Activated CD4-positive, alpha-beta T cell treated with anti-CD3 and anti-CD28 coated beads for 4 hours (primary cell): ENCODE measurements at places on chromosomes 6 and 20.

- DNase-seq: no peak
Measured at GRCh38 chr6:12974551-12974950, 258.0 kb downstream of the PHACTR1 start.

DNA sequence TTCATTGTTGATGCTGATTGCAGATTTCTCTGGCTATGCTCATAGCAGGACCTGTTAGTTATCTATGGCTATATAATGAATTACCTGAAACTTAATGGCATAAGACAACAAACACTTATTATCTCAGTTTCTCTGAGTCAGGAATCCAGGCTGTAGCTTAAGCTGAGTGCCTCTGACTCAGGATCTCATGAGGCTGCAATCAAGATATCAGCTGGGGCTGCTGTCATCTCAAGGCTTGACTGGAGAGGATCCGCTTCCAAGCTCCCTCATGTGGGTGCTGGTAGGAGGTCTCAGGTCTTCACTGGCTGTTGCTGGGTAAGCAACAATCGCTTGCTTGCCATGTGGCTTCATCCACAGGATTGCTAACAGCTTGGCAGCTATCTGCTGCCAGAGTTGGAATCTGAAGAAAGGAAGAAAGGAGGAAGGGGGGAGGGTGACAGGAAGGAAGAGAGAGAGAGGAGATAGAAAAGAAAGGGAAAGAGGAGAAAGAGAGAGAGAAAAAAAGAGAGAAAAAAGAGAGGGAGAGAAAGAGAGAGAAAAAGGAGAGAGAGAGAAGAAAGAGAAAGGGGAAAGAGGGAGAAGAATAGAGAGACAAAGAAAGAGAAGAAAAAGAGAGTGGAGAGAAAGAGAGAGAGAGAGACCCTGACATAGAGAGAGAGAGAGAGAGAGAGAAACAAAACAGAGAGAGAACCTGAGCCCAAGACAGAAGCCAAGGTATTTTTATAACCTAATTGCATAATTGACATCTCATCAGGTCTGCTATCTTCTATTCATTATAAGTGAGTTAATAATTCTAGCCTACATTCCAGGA lies 579.0 kb upstream of the BTBD3 start:
- no peak for DNase-seq

GRCh38 chr6:46688117-46688965 lies 656 bp downstream of the TDRD6 start:
- DNase-seq: no peak

DNA sequence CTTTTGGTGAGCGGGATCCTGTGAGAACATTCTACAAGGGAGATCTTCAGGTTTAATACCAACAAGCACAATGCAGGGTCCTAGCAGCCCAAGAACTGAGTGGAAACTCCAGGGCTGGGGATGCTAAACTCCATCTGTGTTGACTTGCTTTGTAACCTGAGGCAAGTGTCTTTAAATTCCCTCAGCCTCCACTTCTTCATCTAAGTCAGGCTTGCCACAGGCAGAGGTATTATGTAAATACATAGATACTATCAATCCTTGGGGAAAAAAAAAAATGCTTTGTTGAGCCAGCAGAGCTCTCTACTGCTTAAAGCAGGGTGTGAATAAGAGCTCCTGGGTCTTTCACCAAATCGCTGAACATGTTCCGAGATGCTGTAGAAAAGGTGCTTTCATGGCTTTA lies 114.2 kb upstream of the PHACTR1 start:
- DNase-seq: no peak

GRCh38 chr20:47581090-47581489 lies 79.4 kb downstream of the NCOA3 start:
- no peak for DNase-seq

DNA sequence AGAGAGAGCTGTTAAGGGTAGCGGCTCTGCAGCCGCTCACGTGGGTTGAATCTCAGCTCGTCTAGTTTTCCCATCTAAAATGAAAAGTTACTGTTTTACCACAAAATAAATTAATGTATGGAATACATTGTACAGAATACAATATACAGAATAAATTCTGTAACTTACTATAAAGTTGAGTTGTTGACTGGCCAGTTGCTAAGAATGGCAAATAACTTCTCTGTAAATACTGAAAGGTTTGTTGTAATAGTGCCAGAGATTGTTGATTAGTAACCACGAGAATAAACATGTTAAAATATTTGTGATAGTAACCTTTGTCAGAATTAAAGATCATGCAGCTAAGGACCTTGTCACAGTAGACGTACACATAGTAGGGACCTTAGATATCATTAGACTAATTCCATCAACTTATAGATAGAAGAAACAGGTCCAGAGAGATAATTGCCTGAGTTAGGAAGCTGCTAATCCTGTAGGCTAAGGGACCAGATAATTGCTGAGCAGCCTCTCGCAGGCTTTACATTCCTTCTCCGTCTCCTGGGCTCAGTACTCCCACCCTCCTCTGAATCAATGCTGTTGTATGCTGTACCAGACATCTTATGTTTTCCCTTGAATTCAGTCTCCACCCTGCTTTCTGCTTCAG lies 544 bp upstream of the NRM start:
- DNase-seq: no peak

- no peak for DNase-seq
Measured at GRCh38 chr20:24039196-24039595, 50.6 kb upstream of the GGTLC1 start.

DNA sequence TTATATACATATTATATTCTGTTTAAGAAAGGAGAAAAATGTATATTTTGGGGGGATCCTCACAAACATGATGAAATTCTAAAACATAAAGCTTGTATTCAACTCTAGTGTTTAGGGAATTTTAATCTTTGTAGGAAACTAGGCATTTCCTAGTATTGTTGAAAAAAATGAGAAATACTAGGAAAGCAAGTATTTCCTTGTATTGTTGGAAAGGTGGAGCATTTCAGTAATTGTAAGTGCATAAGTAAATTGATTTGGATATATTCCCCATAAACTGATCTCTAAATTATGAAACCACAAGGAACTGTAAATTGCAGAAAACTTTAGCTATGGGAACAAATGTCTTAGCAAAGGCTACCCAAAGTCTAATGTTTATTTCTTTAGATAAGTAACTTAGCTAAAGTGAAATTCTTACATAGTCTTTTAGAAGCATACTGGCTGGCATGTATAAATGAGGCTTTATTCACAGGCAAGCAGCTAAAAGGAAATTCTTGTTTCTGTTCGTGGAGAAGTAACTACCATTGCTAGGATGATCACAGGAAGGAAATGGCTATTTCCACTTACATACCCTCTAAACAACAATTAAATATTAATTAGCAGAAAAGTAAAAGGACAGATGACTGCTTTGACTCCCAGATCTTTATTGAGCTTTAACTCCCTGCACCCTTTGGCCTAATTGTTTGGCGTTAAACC lies 19.9 kb upstream of the NRN1 start:
- DNase-seq: no peak

- no peak for DNase-seq
Measured at GRCh38 chr20:49297605-49298530, 20.0 kb upstream of the ZNFX1 start.

DNA sequence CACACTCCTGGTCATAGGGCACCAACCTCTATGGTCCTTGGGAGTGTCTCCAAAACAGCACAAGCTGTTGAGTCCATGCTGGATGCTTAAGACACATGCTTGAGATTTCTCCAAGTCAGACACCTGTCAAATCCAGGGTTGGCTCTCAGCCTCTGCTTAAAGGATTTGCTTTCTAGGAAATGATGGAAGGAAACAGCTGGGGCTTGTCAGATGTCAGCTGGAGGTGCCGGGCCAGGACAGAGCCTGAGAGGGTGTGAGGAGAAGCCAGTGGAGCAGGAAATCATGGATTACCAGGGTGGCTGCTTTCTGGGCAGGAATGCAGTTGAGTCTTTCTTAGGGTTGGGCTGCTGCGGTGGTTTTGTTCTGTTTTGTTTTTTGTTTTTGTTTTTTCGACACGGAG lies 83.0 kb upstream of the FAM184A start:
- DNase-seq: no peak

DNA sequence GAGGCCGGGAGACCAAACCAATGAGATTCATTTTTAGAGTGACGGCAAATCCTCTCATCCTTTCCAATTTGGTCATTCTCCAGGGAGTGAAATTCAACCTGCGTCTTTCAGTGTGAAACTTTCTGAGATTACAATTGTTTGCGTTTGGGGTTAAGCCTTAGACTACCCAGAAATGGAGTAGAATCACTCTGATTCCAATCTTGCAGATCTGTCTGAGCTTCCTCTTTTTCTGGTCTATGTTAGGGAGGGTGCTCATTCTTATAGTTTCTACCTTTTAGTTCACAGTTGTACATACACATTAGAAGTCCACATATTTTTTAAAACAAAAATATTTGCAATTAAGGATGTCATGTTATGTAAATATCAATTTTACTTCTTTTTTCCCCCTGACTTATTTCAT lies 183.0 kb upstream of the PHACTR1 start:
- DNase-seq: no peak

DNA sequence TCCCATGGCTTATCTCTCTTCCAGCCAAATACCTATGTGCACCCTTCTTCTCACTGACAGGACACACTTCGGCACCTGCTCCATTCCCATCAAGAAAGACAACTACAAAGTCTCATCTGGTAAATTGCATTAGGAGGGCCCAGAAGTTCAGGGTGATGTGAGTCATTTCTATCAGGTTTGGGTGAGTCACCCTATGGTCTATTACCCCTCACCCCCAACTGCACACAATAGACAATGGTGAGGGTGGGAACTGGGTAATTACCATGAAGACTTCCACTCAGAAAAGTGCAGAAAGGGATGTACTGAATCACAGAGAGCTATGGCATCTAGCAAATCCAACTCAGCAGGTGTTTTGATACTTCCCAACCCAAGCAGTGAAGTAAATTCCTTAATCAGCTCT lies 54.8 kb downstream of the OPN5 start:
- no peak for DNase-seq

DNA sequence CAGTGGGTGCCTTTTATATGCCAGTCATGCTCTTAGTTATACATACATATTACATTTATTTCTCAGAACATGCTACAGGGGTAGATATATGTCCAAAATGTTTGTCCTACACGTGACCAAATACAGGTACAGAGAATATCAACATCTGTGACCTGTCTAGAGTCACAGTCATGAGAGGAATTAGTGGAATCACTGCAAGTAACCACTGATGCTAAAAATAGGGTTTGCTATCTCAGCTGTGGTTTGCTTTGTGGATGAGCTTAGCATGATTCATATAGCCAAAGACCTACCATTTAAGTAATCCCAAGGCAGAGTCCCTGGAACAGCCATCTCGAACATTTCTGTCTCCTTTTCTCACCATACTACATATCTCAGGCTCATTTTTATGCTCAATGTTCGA lies 32.3 kb downstream of the GSTA3 start:
- DNase-seq: no peak

DNA sequence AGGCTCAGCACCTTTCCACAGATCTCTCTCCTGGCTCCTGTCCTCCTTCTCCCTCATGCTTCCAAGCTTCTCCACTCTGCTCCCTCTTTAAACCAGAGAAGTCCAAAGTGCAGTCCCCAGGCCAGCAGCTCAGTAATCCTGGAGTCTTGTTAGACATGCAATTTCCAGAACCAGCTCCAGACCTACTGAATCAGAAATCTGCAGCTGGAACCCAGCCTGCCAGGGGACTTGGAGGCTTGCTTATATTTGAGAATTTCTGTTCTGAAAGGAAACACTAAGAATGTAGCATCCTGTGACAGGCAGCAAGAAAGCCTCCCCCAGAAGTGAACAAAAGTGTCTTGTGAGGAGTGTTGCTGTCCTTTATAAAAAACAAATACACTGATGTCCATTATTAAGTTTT lies 438.1 kb downstream of the BCKDHB start:
- no peak for DNase-seq

DNA sequence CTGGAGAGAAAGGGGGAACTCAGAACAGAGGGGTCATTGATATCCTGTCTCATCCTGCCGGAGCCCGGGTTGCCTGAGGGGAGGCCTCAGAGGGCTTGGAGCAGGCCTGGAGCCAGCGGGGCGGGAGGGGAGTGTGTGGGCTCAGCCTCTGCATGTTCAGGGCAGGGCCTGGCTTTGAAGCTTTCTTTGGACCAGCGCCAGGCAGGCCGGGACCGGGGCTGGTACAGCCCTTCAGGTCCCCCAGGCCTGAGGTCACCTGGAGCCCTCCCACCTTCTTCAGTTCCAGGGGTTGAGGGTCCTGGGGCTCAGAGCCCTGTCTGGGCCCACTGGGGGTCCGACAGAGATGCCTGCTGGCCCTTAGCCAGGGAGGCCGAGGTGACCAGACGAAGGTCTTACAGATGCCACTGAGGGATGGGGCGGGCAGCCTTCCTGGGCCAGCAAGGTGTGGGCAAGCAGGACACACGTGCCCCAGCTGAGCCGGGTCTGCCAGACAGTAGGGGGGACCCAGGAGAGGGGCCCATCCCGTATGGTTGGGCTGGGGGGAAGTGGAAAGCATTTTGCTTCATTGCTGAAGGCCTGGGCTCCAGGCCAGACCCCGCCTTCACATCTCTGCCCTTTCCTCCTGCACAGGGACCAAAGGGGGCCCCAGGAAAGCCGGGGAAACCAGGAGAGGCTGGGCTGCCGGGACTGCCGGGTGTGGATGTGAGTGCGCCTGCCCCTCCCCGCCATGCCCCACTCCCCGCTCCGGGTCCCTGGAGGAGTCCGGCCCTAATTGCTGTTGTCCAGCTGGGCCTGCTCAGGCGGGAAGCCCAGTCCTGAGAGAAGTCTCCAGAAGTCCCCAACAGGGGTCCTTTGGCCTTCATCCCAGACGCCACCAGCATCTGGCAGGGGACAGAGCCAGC lies 2.0 kb downstream of the COL9A3 start:
- DNase-seq: no peak

DNA sequence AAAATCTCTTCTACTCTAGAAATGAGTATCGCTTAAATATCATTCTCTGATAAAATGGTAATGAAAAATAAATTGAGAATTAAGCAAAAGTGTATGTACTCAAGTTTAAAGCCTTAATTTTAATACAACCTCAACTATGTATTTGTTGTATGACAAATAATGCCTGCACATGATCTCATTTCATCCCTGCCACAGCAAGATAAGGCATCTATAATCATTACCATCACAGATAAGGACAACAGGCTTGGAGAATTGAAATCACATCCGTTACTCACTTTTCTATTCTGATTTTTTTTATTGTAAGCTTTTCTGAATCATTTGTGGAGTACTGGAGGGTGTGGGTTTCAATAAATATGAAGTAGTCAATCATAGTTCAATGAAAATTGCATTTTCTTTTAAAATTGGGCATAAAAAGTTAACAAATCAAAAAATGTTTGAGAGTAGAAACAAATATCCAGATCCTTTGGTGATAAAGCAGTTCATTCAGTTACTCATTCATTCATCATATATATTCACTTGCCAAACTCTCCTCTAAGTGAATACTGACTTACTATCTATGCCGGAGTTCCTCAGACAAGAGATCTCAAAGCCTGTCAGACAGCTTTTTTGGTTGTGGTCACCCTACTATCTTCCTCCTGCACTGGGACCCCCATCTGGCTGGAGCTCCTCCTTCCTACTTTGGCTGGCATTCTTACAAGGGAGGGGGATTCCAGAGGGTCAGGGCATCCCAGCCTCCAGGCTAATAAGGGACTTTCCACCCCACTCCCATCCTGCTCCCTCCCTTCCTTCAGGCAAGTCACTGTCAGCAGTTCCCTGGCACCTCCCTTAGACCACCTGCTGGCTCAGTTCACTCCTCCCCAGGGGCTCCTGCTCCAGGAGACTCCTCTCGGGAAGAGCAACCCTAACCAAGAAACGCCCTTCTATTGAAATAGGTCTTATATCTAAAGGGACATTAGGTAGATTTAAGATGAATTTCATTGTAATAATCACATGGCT lies 118.6 kb downstream of the OGFRL1 start:
- DNase-seq: no peak
